Lung (tissue), 17 donors: ENCODE measurements at places on chromosomes 11 and 22. TPM values are rescaled to one million over a fixed set of nuclear protein-coding genes. Genes with fewer than 3 reads are reported as not detected.

LARGE1 gene
- 41.1 TPM for total RNA-seq

MS4A6E gene
- total RNA-seq = not detected

APOL6 gene
- 31.1 TPM for total RNA-seq

ZNF280B gene
- 0.97 TPM for total RNA-seq

HNRNPUL2 gene
- 53.1 TPM for total RNA-seq

MPZL2 gene
- total RNA-seq = 116 TPM

FAR1 gene
- 56.8 TPM for total RNA-seq

ARHGEF12 gene
- 86.1 TPM for total RNA-seq

SYTL2 gene
- 39.0 TPM for total RNA-seq

VSTM5 gene
- total RNA-seq = 0.37 TPM

PHETA2 gene
- 11.8 TPM for total RNA-seq

SLC5A1 gene
- 3.5 TPM for total RNA-seq

OR51B2 gene
- total RNA-seq = 1.9 TPM

USH1C gene
- 0.55 TPM for total RNA-seq

LSP1 gene
- total RNA-seq = 44.9 TPM

CREB3L1 gene
- total RNA-seq = 52.3 TPM

ARHGAP32 gene
- 28.4 TPM for total RNA-seq

NCAM1 gene
- 36.5 TPM for total RNA-seq

MEI1 gene
- total RNA-seq = 7.6 TPM

MS4A7 gene
- 111 TPM for total RNA-seq

MIOX gene
- not detected for total RNA-seq

TTC17 gene
- 69.2 TPM for total RNA-seq

KRTAP5-7 gene
- 0.28 TPM for total RNA-seq

ZNF143 gene
- 18.5 TPM for total RNA-seq

ZBTB44 gene
- 72.7 TPM for total RNA-seq

GSTT2B gene
- total RNA-seq = 22.3 TPM

PISD gene
- 25.7 TPM for total RNA-seq

PLAAT3 gene
- 124 TPM for total RNA-seq

RTN4RL2 gene
- total RNA-seq = 0.31 TPM

PTPRCAP gene
- total RNA-seq = 8.8 TPM

MMP8 gene
- 1.5 TPM for total RNA-seq

RPS19BP1 gene
- total RNA-seq = 90.4 TPM

UBQLN3 gene
- total RNA-seq = 1.4 TPM

TPST2 gene
- 72.3 TPM for total RNA-seq

PANX2 gene
- 3.9 TPM for total RNA-seq

TUB gene
- total RNA-seq = 8.5 TPM

VPREB3 gene
- not detected for total RNA-seq

SLC7A4 gene
- total RNA-seq = 1.1 TPM
